ENCODE measurements at places on chromosomes 6 and 20.

GRCh38 chr6:154509421-154510143, 903 bp downstream of the CNKSR3 start:
- DNase-seq, result peak; percentile 14

GRCh38 chr6:2659882-2660281, 90.8 kb downstream of the MYLK4 start:
- DNase-seq, result no peak

DNA sequence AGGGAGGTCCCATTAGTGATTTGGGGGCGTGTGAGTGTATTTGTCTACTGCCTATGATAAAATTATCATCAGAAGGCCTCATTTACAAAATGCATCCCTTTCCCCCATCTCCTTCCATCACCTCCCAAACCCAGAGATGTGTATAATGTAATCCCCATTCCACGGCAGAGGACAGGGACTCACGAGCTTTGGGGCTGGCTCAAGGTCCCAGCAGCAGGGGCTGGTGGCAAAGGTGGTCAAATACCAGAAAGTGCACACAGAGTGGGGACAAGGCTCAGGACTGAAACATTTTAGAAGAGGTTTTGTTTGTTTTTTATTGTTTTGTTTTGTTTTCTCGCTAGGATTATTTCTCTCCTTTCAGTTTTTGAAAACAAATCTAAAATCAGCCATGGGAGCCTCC, 68.5 kb upstream of the TOP1 start:
- DNase-seq, result no peak

GRCh38 chr6:55379895-55380294, 52.6 kb downstream of the GFRAL start:
- no peak for DNase-seq

- no peak for DNase-seq
Observed at GRCh38 chr20:32240205-32240604, 32.5 kb downstream of the POFUT1 start.

DNA sequence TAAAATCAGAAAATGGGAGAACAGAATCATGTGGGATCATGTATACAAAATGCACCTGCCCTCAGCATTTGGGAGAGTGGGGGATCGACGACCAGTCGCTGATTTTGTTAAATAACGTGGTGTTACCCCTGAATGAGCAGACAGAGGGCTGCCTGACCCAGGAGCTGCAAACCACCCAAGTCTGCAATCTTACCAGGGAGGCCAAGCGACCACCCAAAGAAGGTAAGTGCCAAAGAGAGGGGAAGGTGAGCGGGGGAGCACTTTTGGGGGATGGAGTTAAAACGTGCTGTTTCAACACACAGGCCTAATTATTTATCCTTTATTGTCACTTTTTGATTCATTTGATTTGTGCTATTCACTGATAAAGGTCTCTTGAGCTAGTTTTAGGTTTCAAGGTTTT, 4.1 kb downstream of the ADGRB3 start:
- DNase-seq, result no peak

GRCh38 chr6:134173936-134174671, 121.7 kb upstream of the SLC2A12 start:
- peak; percentile 93 for DNase-seq

DNA sequence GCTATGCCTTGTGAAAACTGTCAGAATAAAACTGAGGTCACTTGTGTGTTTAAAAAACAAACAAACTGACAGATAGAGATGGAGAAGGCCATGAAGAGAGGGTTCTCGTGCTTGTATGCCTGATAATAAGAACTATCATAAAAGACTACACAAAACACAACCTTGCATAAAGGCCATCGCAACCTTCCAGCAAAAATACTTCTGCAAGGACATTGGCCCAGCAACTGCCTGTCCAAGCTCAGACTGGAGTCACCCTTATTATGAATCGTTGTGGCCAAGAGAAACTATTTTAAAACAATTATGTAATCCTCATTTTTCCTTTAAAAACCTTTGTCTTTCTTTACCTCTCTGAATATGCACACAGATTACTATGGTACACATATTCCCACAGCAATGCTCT, 93.0 kb upstream of the SMLR1 start:
- DNase-seq, result no peak

- DNase-seq, result no peak
Observed at GRCh38 chr20:58595167-58595566, 55.9 kb upstream of the STX16 start.

Data from suppressor macrophage treated with lipopolysaccharide for 4 hours (primary cell).